Stimulated activated CD8-positive, alpha-beta memory T cell treated with anti-CD3 and anti-CD28 coated beads, Interleukin-12 subunit alpha, Interleukin-12 subunit beta, amount 100 ng/mL, for 4 hours (primary cell): ENCODE measurements at places on chromosomes 11 and 22.

DNA sequence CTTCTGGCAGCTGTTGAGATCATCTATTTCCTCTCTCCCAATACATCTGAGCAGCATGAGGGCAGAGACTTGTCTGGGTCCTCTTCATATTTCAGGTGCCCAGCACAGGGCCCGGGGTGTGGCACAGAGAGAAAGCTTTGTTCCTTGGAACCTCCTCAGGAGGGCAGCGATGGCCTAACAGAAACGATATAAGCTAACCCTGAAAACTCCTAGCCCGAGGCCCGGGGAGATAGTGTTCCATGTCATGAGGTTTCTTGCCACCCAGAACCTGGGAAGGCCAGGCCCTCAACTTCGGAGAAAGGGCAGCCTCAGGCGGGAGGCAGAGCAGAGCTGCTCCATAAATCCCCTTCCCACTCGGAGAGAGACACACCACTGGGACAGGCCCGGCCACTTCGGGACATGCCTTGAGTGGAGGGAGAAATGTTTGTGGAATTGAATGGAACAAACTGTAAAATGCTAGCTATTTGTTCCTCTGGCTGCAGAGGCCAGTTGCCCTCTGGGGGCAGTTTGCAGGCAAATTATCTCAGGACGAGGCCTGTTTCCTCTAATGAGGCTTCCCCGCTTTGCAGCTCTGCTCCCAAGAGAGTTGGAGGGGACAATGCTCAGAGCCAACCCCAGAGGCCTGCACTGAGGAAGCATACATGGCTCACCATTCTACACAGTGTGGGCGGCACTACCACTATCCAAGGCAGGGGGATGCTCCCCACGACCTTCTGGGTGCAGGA, 11.6 kb downstream of the ARRB1 start:
- DNase-seq, result no peak

DNA sequence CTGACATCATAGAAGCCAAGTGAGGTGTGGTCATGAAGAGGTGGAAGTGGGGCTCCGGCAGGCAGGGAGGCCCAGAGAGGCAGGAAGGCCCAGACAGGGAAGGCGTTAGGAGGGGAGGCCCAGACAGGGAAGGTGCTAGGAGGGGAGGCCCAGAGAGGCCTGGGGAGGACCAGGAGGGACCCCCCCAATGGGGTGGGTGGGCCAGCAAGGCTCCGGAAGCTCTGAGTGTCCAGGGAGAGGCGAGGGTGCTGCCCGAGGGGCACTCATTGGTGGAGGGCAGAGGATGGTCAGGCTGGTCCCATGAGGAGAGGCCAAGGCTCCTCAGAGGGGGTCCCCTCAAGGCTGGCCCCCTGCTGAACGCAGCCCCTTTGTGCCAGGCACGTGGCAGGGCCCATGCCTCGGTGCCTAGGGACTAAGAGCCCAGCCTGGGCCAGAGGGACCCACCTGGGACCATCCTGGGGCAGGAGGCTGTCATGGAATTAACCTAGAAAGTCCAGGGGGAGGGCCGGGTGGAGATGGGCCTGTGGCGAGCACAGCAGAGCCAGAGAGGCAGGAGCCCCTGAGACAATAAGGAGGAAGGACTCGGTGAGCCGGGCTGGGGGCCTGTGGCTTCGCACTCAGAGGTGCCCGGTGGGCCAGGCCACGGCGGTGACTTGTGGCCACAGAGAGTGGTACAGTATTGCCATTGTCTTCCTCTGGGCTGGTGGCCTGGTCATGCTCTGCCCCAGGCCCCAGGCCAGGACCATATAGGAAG, 12.2 kb downstream of the PHLDA2 start:
- no peak for DNase-seq

- DNase-seq, result no peak
Observed at GRCh38 chr11:116457336-116458007, 315.3 kb downstream of the BUD13 start.

DNA sequence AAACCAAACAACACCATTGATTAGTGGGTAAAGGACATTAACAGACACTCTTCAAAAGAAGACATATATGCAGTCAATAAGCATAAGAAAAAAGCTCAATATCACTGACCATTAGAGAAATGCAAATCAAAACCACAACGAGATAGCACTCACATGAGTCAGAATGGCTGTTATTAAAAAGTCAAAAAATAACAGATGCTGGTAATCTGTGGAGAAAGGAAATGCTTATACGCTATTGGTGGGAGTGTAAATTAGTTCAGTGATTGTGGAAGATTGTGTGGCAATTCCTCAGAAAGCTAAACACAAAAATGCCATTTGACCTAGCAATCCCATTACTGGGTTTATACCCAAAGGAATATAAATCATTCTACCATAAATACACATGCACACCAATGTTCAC, 182.6 kb downstream of the TRPC6 start:
- DNase-seq, result no peak

DNA sequence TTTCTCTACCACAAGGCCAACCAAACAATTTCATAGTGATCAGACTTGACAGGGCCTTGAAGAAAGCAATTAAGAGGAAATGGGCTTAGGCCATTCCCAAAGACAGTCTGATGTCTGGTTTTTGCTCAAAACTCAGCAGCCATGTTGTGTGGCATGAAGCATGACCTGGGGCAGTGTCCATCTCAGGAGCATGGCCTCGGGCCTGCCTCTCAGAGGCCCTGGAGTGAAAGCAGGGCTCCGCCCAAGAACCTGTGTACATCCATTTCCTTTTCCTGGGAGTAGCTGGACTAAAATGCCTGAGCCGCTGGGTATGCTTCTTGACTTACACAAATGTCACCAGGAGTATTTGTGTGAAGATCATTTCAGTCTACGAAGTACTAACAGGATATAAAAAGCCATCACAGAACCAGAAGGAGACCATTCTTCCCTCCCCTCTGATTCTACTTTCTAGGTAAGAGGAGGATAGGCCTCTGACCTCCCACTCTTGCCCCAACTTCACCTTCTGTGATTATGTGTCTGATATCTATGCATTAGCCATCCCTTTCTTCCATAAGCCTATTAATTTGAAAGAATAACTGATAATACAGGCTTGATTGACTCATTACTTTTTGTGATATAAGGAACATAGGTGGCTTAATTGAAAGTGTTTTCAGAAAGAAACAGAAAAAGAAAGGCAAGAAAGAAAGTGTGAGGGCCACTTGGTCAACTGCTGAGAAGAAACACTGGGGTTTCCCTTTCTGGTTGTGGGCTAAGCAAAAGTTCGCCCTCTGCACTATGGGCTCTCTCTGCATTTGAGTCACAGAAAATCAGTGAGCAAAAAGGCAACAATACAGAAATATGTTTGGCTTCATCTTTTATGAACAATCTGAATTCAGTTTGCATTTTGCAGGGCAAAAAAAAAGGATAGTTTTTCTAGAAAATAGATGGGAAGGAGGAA, 188.6 kb upstream of the MTMR2 start:
- DNase-seq, result no peak

DNA sequence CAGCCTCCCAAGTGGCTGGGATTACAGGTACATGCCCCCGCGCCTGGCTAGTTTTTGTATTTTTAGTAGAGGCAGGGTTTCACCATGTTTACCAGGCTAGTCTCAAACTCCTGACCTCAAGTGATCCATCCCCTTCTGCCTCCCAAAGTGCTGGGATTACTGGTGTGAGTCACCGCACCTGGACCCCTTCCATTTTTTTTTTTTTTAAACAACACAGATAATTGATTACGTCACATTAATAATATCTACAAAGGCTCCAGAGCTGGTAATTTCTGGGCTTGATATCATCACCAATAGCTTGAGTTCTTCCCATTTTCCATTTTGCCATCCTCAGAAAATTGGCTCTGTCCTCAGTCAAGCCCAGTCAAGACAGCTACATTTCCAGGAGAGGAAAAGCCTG, 7.2 kb downstream of the TTLL1 start:
- DNase-seq, result no peak

DNA sequence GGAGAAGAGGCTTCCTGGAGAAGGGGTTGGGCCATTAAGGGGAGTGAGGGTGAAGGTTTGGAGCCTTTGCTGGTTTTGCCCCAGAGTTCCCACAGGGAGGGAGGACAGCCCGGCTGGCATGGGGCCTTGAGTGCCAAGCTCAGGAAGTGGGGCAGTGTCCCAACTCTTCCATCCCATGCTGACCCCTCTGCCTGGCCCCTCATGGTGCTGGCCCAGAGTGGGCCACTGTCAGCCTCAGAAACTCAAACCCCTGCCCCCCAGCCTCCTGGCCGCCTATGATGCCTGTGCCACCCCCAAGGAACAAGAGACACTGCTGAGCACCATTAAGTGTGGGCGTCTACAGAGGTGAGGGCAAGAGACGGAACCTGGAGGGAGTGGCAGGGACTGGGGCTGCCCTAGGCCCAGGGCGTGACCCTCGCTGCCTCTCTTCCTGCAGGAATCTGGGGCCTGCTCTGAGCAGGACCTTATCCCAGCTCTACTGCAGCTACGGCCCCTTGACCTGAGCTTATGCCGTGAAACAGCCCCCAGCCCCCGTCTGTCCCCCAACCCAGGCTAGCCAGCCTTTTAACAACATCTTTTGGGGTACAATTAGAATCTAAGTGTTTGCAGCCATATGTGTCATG, 5.4 kb downstream of the MUS81 start:
- DNase-seq, result no peak
